Globus pallidus (tissue), 1 donor: ENCODE measurements at places on chromosomes 2 and 18.

DNA sequence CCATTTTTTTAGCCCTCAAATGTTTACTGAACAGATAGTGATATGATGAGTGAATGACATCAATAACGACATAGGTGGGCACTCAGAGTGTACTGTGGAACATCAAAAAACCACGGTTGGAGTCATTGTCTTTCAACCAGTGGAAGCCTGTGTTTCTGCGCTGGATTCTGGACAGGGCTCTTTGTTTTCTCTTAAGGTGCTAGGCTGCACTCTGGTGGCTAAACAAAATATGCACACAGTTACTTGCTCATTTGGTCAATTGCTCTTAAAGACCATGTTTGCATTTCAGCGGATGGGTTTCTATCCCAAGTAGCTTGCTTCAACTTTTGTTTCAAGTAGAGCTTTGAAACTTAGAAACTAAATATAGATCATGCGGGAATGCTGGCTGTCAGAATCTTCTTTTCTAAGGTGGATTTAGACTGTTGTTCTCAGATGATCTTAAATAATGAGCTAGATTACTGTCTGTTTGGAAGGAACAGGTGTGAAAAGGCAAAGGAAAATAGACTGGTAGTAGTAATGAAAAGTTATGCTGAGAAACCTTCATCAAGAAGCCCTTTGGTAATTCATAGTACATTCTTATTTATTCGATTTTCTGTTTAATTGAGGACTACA, 48.5 kb upstream of the LYPD6B start:
- peak; percentile 86 for DNase-seq

GRCh38 chr18:44725300-44726058, 44.8 kb downstream of the SETBP1 start:
- peak; percentile 41 for DNase-seq

DNA sequence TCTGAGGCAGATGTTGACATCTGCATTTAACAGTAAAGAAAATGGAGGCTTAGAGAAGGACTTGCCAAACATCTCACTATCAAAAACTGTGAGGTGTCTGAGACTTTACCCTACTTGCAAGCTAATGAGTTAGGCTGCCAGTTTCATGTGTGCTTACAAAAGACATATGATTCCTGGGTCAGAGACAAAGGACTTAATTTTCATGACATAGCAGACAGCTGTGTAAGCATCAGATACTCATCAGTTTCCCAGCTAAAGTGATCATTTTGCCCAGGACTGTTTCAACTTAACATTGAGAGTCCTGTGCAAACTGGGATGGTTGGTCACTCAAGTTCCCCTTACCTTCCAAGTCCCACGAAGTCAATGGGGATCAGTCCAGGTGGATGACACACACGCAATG, 18.9 kb upstream of the DAPL1 start:
- no peak for DNase-seq

DNA sequence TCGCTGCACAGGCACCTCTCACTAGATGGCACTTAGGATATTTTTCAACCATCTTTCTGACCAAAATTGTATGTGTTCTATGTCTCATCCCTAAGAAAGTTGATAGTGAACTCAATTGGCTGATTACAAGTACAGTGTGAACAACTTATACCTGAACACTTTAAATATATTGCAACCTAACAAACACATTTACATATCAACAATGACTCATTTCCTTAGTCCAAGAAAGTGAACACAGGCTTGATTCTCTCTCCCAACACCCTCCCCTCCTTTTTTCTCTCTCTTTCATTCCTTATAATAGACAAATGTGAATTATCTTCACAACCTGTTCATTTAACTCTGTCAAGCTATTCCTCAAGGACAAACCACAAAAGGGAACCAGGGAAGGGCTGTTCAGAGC, 192.0 kb downstream of the SLC8A1 start:
- no peak for DNase-seq

GRCh38 chr2:171163261-171163660, 2.6 kb upstream of the TLK1 start:
- DNase-seq = no peak

GRCh38 chr18:26791676-26792075, 73.8 kb downstream of the AQP4 start:
- DNase-seq = no peak

DNA sequence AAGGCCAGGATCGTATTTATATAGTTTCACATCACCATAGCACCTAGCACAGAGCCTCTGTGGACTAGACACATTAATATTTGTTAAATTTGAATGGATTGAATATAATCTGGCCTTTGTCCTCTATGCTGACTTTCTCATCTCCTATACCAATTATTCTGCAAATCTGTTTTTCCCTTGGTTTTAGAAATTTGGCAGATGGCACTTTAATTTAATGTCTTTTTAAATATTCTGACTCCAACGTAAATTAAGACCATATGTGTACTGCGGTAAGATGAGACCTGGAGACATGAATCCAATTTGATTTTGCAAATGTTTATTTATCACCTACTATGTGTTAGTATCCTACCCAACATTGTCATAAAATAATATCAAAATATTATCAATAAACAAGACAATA, 1281.9 kb upstream of the PIK3C3 start:
- no peak for DNase-seq

DNA sequence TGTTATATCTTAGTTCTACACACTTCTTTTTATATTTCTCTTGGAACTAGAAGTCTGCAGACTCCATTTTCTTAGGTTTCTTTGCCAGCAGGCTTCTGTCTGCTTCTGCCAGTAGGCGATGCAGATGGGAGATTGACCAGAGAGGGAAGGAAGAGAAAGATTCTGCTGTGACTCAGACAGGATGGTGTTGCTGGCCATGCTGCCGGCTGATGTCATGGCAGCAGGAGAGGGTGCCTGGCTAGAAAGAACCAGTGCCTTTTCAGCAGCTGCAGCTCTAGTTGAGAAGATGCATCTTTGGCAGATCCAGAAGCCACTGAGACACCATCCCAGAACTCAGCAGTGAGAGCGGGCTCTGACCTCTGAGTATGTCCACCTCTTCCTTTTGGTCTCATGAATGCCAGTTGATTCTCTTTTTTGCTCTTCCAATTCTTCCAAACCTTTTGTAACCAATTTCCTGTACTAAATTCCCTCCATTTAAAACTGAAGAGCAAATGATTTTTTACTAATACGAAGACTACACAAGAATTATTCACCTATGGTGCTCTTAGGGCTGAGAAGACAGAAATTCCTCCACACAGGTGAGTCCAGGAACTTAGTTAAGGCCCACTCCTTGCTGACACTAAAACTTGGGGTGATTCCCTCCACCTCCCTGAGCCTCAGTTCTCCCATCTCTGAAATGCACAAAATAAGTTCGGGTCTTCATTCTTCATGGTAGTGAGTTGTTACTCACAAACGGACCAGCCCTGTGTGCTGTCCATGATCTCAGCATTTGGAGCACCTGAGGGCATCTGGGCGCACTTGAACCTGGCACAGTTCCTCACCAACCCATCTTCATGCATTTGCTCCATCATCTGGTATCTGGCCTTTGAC, 200.7 kb downstream of the MYCN start:
- no peak for DNase-seq

- DNase-seq = no peak
Observed at GRCh38 chr18:57640236-57640635, 18.6 kb upstream of the NARS1 start.

GRCh38 chr2:26488463-26489212, 10.7 kb upstream of the OTOF start:
- no peak for DNase-seq

- no peak for DNase-seq
Observed at GRCh38 chr18:9869715-9870430, 15.9 kb upstream of the TXNDC2 start.

GRCh38 chr2:148530350-148530749, 114.2 kb upstream of the EPC2 start:
- DNase-seq = no peak

GRCh38 chr2:53536583-53537361, 230.8 kb upstream of the CHAC2 start:
- DNase-seq = no peak
